ENCODE measurements at places on chromosomes 1 and 21.

DNA sequence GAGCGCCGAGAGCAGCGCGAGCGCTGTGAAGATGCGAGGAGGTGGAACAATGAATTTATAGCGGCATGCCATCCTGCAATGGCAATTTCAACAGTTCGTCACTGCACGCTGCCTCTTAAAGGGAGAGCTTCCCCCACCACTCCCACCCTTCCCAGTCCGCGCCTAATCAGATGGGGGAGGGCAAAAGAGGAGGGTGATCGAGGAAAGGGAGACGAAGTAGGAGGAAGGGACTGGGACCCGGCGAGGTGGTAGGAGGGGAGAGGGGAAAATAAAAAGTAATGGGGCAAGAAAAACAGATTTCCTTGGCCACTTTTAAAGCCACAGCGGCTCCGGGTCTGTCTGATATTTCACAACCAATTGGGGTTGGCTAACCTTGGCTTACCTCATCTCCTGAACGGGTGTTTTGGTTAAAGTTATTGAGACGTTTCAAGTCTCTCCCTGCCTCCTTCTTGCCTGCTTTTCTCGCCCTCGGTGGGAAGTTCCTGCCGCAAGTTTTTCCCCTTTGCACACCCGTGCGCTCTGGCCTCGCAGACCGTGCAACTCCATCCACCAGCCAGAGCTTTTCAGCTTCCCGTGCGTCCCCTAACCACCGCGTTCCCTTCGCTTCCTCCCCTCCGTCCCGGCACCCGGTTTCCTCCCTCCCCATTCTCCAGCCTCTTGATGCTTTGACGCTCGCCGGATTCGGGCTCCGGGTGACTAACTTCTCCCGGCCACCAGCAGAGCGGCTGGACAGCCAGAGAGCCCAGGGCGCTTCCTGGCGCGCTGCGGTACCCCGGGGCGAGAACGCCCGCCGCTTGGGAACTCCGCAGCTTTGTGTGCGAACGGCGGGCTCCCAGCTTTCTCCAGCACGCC is at the start of gene ADAMTS5:
TSS of gene ADAMTS5 (minus strand) at position 27 of the 852 bp plus-strand sequence. CDS start 697 bp downstream, outside the sequence.
- DNase-seq: no peak

GRCh38 chr1:165671526-165671925 is 26.8 kb downstream of the ALDH9A1 start:
- no peak for DNase-seq

DNA sequence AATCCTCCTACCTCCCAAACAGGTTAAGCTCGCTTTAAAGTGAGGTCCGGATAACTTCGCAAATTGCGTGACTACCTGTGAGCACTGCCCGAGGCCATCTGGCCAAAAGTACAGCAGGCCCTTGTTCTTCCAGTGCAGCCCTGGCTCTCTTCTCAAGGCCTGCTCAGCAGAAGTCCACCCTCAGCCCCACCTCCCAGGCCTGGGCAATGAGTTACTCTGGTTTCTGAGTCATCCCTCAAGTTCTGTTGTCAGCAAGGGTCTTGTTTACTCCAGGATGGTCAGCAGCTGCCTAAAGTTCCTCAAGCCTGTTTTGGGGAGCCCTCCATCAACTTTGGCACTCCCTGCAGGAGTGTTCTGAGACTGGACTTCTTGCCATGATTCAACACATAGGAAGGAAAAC is 101.7 kb downstream of the BCAR3 start:
- no peak for DNase-seq

DNA sequence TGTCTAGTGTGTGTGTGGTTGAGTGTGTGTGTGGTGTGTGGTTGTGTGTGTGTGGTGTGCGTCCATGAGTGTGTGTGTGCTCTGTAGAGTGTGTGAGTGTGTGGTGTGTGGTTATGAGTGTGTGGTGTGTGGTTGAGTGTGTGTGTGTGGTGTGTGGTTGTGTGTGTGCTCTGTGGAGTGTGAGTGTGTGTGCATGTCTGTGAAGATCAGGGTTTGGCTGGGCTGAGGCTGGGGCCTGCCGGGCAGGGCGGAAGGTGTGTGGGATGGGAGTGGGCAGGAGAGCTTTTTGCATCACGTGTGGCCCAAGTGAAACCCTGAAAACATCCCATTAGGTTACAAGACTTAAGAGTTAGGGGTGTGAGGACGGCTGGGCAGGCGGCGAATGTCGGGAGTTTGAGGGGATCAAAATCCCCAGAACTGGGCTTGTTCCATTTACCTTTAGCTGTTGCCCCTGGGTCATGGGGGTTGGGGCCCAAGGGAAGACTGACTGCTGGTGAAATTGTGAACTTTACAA is 2.9 kb upstream of the FCMR start:
- DNase-seq: no peak

GRCh38 chr1:147072482-147073432 is 99.5 kb downstream of the PRKAB2 start:
- no peak for DNase-seq

DNA sequence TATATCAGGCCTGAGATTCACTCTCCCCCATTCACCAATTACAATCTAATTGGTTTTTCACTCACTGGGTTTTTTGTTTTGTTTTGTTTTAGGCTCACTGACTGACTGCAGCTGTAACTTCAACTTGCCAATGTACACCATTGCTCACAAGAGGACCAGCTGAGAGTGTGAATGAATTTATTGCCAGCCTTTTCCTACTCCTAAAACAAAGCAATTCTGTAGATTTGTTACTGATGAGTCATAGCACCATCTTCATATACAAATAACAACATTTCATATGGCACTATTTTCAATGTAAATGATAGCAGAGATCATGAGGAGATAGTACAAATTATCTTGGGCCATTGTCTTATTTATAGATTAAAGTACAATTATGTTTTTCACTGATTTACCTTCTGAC is 76.0 kb upstream of the DPYD start:
- no peak for DNase-seq

DNA sequence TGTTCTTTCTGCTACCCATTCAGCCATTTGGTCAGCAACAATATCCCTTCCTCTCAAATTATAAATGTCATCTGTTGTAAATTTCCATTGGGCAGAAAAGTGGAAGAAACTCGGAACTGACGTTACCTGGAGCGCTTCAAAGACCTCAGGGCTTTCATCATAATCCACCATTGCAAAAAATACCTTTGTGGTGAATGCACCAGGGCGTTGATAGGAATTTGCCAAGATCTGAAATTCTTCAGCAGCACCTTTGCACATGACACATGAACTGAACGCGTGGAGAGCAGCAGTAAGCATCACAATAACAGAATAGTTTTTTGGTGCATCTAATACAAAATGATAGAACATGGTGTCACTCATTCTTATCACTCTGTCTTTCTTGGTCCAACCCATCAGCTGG is 3.1 kb upstream of the TEKT2 start:
- no peak for DNase-seq
